ENCODE measurements at places on chromosomes 4 and X. TPM values are rescaled to one million over a fixed set of nuclear protein-coding genes. Genes with fewer than 3 reads are reported as not detected.

DNA sequence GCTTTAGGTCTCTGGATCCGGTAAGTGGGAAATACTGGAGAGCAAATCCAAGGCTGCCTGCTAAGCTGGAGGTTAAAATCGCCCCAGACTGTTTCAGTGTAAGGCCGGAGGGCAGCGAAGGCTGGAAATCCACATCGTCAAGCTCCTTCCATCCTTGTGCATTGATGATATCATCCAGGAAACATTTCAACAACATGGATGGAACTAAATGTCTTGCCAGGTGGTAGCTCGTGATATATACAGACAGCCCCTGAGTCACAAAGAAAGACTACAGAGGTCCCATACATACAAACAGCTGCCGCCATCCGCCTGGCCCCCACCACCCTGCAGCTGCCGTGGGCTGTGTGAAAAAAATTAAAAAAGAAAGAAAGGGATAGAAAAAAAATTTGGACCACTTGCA is 148.9 kb upstream of the RBPJ start:
- ATAC-seq = no peak

DNA sequence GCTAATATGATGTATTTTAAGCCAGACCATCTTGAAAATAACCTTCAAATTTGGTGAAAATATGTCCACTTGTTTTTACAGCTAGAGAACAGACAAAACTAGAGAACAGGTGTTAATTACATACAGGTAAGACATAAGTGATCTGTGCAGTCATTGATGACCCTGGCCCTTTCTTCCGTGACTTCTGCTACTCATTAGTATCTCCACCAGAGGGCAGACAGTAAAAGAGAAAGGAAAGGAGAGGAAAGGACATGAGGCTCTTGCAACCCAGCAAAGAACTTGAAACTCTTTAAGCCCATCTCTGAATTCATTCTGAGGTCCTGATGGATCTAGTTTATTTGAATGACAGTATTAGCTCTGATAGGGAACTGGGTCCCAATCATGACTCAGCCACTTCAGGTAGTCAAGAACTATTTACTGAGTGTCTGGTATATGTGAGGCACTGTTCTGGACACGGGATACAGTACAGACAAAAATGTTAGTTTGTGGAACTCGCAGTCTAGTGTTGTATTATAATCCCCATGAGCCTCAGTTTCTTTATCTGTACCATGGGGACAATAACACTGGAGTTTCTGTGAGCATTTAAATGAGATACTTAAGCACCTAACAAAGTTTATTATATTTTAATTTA is 121.0 kb upstream of the TEX13D start:
- ATAC-seq = peak; percentile 71

GYPA gene
- not detected for total RNA-seq

DNA sequence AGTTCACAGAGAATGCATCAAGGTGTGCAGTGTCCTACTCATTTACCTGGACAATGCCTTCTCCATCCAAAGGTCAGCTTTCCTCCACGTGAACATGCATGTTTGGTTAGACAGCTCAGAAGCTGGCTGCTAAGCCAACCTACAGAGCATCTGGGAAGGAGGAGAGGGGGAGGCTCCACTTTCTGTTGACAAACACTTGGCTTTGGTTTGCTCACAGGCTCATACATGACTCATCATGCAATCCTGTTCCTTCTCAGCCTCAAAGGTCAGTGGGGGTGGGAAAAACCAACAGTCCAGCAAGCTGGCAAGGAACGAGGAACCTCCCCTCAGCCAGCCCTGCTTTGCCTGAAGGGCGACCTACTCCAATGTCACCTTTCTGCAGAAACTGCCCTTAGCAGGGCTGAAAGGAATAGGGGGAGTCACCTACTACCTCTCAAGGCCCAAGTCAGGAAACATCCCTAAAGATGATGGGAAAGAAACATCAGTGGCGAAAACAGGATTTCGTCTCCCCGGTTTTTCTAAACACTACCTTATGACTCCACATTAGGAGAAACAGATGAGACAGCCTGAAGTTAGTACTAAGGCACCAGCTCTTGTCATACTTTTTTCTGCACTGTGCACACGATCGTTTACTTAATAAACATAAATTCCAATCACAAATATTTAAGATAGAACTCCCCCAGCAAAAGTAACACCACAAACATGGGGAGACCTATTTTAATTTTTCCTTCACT is 37.9 kb downstream of the RELL1 start:
- peak; percentile 71 for ATAC-seq

- no peak for ATAC-seq
These were observed 92.2 kb downstream of the ABLIM2 start for GRCh38 chr4:8066336-8066931.

GRCh38 chr4:93657527-93657926 is 171.0 kb upstream of the ATOH1 start:
- ATAC-seq = no peak

DNA sequence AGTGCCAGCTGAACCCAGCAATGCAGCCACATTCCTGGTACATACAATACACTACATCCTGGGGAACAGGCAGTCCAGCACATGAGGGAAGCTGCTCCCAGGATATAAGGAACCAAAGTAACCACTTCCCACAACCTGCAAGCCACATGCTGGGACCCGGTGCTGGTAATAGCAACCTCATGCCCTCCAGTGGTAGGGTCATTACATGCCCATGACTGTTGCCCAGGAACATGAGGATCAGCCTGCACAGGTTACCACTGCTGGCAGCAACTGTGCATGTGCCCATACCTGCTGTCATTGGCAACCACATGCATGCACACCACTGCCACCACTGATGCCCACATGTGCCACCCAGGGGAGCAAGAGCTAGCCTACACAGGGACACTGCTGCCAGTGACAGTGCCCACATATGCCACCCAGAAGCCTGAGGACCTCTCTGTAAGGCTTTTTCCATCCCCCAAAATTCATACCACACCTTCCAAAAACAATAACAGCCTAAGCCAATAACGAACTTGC is 1982.5 kb downstream of the ARAP2 start:
- no peak for ATAC-seq

DNA sequence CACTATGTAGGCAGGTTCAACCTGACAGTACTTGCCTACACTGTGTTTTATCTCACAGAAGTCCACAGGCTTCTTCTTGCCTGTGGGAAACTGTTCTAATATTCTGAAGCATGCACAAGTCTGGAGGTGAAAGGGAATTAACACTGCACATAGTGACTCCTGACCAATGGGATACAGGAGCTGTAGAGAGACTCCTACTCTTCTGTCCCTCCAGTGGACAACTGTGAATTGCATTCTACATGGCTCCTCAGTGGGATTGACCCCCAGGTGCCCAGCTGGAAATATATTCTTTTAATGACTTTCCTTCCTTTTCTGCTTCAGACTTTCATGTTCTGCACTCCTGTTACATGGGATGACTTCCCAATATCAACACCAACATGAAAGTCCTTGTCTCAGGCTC is 8.2 kb upstream of the YIPF6 start:
- no peak for ATAC-seq

PDCL2 gene
- not detected for total RNA-seq

GRCh38 chrX:15672881-15673280 is 8.3 kb upstream of the CLTRN start:
- no peak for ATAC-seq

- no peak for ATAC-seq
These were observed 9.5 kb upstream of the GUCY1A1 start for GRCh38 chr4:155657169-155657568.

HSFX2 gene
- not detected for total RNA-seq

- ATAC-seq = no peak
These were observed 11.5 kb upstream of the AP1S2 start for GRCh38 chrX:15866147-15866546.

DNA sequence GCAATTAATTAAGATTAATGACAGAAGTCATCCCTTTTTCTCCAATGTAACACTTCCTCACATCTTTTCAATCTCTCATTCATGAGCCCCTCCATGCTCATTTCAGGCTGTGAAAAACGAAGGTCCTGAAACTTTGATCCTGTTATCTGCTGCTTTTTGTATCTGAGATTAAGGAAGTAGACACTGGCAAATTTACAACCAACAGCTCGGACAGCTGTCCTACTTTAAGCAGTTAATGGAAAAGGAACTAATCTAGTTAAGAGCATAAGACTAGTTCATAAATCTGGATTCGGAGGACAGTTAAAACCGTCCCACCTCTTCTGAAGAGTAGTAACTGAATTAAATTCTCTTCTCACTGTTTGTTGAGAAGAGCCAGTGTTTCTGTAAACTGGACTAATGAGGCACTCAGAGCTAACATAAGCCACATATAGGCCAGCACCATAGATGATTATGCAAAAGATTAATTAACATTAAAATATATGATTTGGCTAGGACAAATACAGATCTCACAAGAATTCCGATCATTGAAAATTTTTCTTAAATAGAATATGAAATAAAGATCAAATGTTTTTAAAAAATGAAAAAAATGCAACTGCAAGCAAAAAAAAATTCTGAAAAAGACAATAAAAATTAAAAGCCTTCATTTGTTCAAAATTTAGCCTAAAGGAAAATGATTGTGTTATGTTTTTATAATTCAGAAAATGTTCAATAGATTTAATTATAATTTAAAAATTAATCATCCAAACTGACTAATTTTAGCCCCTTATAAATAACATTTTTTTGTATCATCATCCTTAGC is 114.4 kb downstream of the ANTXR2 start:
- no peak for ATAC-seq

TMSB15B gene
- total RNA-seq = 11.1 TPM

- no peak for ATAC-seq
These were observed 49.2 kb downstream of the SEL1L3 start for GRCh38 chr4:25813448-25814106.

NSUN7 gene
- total RNA-seq = not detected

ALAS2 gene
- total RNA-seq = not detected

HTN1 gene
- not detected for total RNA-seq

GRCh38 chr4:910366-911091 is 21.6 kb downstream of the GAK start:
- ATAC-seq = no peak

DNA sequence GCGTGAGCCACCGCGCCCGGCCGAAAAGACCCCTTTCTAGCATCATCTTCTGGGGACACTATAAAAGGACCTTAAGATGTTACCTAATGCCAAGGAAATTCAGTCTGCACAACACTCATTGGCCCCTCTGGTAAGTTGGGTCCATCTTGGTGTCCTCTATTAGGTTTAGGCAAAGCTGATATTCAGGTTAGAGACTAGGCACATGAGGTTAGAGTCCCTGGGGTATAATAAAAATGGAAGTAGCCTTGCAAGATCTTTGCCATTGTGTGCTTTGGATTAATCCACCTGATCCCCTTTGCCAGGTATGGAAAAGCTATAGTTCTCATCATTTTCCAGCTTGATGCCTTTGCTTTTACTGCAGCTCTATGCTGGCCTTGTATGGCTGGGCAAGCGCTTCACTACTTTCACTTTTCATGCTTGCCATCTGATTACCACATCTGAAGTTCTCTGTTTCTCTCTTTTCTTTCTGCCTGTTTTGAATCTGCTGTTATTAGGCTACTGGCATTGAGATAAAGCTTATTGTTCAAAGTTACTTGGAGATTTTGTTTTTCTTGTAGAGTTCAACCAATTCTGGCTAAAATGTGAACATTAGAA is 5.4 kb upstream of the ADH4 start:
- ATAC-seq = no peak

- ATAC-seq = no peak
These were observed 1.8 kb downstream of the ATP11C start for GRCh38 chrX:139930916-139931645.

- ATAC-seq = peak; percentile 58
These were observed 30.1 kb downstream of the NEIL3 start for GRCh38 chr4:177339477-177340374.

DNA sequence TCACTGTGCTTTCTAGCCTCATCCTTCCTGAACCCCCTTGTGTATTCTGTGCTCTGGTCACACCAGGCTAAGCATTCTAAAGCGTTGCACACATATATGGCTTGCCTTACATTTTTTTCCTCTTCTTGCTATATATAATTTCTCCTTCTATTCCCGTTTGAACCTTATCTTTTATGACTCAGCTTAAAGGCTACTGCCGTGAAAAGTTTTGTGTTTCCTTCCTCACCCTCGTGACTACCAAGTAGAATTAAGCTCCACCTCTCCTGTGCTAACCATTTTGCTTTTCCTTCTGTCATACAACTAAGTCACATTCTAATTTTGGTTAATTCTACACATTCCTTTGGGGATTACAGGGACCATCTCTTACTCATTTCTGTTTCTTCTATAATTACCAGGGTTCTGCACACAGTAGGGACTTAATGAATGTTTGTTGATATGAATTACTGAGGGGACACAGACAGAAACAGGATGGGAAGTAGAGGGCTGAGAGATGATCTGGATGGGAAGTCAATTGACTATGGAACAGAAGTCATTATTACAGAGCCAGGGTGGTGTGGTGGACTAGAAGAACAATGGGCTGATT is 67.1 kb downstream of the DOCK11 start:
- no peak for ATAC-seq

Measured in activated T-helper 17 cell treated with anti-CD3 and anti-CD28 coated beads, Interleukin-2, amount 50 U/mL, for 72 hours (primary cell).